ENCODE measurements at places on chromosomes 1 and 21. TPM values are rescaled to one million over a fixed set of nuclear protein-coding genes. Genes with fewer than 3 reads are reported as not detected.

DNA sequence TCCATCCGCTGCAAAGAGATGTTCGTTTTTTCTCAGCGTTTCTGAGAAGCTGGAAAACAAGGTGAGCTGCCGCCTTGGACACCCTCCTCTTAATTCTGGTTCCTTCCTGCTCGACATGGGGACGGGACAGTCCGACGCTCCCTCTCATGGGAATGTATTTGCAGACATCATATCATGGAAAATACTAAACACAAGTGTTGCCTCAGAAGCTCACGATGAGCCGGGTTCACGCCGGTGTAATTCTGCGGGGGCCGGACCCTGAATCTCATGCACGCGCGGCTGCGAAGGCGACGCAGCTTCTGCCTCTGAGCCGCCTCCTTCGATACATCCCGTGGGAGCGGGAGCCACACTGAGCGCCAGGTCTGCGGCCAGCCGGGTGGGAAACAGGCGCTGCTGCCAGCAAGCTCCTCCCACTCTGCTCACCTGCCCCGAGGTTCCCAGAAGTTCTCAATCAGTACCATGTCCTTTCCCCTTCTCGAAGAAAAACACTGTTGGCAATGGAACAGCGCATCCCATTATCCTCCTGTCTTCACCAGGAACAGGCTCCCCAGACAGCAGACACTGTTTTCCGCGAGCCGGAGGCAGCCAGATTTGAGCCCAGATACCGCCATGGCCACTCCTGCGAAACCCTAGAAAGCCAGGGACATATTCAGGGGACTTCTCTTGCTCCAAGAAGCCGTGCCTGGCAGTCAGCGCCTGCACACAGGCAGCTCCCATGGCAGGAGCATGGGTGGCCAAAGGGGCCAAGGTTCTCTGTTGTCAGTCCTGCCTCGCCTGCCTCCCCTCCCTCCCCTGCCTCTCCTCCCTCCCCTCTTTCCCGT lies 98.0 kb downstream of the WDR4 start:
- peak; percentile 28 for DNase-seq

DNA sequence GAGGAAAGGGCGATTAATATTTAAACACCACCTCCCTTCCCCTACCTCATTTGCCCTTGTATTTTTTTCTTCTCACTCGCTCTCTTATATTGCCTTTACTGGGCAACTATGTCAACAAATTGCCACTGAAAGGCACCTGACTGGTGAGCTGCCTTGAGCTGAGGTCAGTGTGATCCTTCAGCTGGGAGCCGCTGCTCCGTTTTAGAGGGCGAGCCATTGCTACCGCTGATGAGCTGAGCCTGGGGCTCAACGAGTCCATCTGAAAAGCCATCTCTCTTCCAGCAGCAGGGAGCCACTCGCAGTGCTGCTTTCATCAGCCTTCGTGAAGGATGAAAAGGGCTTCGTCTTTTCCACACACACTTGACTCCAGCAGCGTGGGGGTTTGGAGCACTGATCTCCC lies 108.0 kb upstream of the KIF26B start:
- no peak for DNase-seq

GRCh38 chr1:177480741-177481305 lies 310.1 kb downstream of the BRINP2 start:
- DNase-seq, result no peak

TACSTD2 gene
- total RNA-seq, result 43.9 TPM

DHRS3 gene
- total RNA-seq, result 121 TPM

CEP85 gene
- total RNA-seq, result 13.9 TPM

NPPB gene
- not detected for total RNA-seq

GRCh38 chr1:48007047-48007446 lies 9.9 kb upstream of the TRABD2B start:
- no peak for DNase-seq

OR2G6 gene
- total RNA-seq, result not detected

- no peak for DNase-seq
Observed at GRCh38 chr1:191729742-191730141, 428.5 kb upstream of the RGS18 start.
